Immature natural killer cell (primary cell): ENCODE measurements at places on chromosomes 7 and 10.

GRCh38 chr10:128030498-128031072 lies 95.6 kb downstream of the MKI67 start:
- H3K4me1 ChIP-seq = peaks cover 3% of the 10 kb centered on the region
- H3K27me3 ChIP-seq = peaks cover 4% of the 10 kb centered on the region
- no peak overlapping the region for H3K4me3 ChIP-seq

DNA sequence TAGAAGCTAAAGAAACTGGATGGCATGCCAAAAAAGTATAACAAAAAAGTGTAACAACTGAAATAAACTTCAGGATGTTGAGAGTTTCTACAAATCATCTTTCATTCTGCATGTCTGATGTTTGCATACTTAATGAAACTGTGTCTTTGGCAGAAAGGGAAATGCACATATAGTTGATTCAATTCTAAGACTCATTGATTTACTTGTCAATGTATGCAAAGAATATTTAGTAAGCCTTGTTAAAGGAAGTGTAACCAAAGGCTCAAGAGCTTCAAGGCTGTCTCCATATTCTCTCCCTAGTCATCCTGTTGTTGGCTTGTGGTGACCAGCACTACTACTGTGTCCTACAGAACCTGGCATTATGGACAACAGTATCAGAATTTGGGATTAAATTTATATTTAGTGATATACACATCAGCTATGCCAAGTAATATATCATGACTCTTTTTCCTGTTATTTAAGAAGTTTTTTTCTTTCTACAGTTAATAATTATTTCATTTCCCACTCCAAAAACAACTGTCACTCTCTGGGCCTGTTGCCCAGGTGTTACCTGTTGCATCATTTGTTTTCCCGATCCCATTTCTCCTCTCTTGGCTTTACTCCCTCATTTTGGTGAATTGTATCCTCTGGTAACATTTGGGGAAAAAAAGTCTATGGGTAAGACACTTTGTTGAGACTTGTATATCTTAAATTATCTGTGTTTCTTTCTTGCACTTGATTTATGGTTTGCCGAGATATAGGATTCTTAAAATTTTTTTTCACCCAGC lies 226.6 kb upstream of the BMPER start:
- H3K4me3 ChIP-seq = no peak overlapping the region
- no peaks in the 10 kb centered on the region for H3K4me1 ChIP-seq
- peaks cover 7% of the 10 kb centered on the region for H3K36me3 ChIP-seq
- peaks cover 2% of the 10 kb centered on the region for H3K27me3 ChIP-seq
- DNase-seq = no peak
- no peak overlapping the region for H3K27ac ChIP-seq

DNA sequence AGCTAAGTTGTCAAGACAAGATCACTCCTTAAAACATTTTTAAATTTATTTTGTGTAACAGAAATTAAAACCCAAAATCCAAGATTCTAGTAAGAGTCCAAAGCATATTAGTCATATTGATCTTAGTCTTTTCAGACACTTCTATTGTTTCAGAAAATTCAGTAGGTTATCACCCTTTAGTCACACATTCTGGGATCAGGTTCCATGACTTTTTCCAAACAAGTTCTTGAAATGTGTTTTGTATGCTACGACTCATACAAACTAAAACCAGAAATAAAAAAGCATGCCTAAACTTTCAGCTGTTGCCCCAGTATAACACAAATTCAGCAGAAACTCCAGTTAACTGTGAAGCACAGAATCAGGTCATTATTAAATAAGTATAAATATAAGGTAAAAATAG lies 10.7 kb downstream of the SEMA3D start:
- H3K4me1 ChIP-seq = no peaks in the 10 kb centered on the region
- H3K27me3 ChIP-seq = peaks cover 2% of the 10 kb centered on the region
- DNase-seq = no peak
- no peak overlapping the region for H3K4me3 ChIP-seq
- H3K36me3 ChIP-seq = peaks cover 8% of the 10 kb centered on the region
- H3K27ac ChIP-seq = no peak overlapping the region

GRCh38 chr7:132244903-132245480 lies 331.3 kb downstream of the PLXNA4 start:
- H3K27ac ChIP-seq = no peak overlapping the region
- no peak overlapping the region for H3K4me3 ChIP-seq
- peaks cover 4% of the 10 kb centered on the region for H3K36me3 ChIP-seq
- H3K4me1 ChIP-seq = no peaks in the 10 kb centered on the region
- no peak for DNase-seq

DNA sequence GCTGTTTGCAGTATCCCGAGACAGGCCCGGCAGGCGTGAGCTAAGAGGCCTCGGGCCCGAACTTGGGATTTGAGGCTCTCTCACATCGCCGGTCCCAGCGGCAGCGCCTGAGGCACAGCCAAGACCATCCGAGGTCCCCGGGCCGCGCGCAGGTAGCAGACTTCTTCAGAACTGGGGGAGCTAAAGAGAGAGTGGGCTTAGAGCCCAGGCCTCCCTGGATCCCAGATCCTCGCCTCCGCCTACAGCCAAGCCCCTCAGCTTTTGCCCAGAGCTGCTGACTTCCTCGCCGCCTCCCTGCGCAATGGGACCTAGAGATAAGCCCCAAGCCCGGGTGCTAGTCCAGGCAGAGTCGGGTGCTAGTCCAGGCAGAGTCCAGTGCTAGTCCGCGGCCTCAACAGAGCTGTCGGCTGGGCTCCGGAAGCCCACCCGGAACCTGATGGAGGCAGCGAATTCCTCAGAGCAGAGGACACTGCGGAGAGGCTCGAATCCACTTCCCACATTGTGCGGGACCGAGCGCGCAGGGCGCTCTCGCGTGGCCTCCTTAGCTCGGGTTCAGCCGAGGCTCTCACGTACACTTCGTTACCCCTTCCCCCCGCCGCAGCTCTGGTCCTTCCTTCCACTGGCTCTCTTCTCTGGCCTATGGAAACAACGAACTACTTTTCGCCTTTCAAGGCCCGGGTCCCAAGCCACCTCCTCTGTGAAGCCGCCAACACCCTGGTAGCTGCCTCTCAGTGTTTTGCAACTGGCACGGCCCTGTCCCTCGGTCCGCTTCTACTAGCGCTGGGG lies 5.8 kb downstream of the LBX1 start:
- H3K4me3 ChIP-seq = no peak overlapping the region
- peaks cover 3% of the 10 kb centered on the region for H3K36me3 ChIP-seq
- H3K27ac ChIP-seq = no peak overlapping the region
- peaks cover 40% of the 10 kb centered on the region for H3K27me3 ChIP-seq
- DNase-seq = no peak
- peaks cover 30% of the 10 kb centered on the region for H3K4me1 ChIP-seq

DNA sequence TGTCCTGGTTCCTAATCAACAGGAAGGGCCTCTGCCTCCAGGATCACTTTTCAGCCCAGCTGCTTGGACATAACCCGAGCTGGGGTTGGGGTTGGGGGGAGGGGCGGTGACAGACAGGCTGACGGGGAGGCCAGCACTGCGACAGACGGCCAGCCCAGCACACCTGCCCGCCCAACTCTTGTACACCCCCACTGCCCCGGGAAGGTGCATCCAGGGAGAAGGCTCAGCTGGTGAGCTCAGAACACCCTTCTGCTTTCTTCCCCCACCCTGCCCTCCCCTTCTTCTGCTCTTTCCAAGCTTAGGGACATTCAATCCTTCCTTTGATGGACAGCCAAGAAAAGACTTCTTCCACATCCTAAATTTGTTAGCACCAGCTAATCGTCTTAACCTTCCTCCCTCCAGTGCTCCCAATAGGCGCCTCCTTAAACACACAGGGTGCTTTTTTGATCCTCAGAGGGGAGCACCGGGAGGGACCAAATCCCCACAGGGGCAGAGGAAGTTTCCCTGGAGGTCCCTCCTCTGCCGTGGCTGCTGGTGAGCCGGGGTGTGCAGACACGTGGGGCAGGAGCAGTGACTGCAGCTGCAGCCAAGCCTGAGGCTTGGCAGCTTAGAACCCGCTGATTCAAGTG lies 44.7 kb downstream of the COL13A1 start:
- peaks cover 34% of the 10 kb centered on the region for H3K4me1 ChIP-seq
- no peak overlapping the region for H3K27ac ChIP-seq
- no peaks in the 10 kb centered on the region for H3K36me3 ChIP-seq
- no peak overlapping the region for H3K4me3 ChIP-seq
- no peaks in the 10 kb centered on the region for H3K27me3 ChIP-seq
